ENCODE measurements at places on chromosomes 2 and 18.

GRCh38 chr2:118122594-118123281 lies 34.5 kb downstream of the INSIG2 start:
- DNase-seq, result peak; percentile 66

- no peak for DNase-seq
Observed at GRCh38 chr2:42906111-42906556, 113.8 kb upstream of the HAAO start.

DNA sequence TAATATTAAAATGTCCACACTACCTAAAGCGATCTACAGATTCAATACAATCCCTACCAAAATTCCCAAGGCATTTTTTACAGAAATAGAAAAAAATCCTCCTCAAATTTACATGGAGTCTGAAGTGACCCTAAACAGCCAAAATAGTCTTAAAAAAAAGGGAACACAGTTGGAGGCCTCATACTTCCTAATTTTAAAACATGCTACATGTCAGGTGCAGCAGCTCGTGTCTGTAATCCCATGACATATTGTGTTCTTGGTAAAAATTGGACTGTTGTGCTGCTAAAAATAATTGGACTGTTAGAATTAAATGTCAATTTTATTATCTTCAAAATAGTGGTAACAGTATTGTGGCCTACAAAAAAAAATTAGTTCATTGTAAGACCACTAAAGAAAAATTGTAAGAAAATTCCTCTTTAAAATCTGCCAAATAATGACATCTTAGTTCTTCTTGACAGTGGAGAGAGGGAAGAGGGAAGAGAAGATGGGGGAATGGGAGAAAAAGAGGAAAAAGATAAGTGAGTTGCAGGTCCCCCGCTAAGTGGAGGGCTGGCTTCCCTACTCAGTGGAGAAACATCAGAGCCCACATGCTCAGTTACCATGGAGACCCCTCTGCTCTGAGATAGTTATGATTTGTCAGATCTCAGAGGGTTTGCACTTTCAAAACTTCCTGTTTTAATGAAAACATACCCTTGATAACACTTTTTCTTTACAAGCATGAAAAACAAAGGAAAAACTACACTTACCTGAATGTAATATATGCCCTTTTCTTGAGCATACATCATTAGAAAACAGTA lies 46.5 kb downstream of the UNC50 start:
- no peak for DNase-seq

DNA sequence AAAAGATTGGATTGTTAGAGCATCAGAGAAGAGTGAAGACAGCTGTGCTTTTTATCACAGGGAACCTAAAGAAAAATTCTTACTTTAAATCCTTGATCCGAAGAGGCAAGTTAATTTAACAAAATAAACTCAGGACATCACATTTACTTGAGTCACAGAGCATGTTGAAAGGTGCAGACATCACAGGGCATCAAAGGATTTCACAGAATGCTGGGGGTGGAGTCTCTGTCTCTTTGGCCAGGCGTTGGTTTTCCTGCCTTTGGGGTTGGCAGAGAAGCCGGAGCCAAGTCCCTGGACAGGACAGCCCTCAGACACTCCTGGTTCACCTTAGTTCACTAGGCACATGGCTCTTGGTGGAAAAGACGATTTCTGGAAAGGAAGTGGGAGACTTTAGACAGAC lies 56.3 kb downstream of the SH3RF3 start:
- no peak for DNase-seq

DNA sequence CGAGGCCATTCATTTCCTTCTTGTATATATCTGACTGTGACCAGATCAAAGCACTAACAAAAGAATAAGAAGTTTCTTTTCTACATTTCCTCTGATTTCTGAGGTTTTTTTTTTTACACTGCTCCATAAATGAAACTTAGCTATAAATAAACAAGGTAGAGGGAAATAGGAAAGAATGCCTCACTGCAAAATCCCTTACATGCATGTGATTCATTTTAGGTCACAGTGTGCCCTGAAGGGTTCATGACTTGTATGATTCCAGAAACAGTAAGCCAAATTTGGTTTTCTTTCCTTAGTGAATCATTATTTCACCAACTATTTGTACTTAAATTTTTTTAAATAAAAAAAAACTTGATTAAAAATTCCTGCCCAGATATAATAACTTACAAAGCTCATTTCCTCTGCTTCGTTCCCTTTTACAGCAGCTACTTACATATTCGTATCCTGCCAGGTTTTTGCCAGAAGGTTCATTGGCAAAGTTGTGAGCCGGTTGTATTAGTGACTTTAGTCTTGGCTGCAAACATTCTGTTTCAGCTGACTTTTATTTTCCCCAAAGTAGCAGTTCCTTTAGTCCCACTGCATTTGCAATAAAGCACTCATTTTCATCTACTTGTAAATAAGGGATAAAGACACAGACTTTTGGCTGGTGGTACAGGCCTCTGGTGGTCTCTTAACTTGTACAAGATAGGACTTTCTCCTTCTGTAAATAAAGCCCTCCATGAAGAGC lies 58.6 kb downstream of the LRP2 start:
- no peak for DNase-seq

DNA sequence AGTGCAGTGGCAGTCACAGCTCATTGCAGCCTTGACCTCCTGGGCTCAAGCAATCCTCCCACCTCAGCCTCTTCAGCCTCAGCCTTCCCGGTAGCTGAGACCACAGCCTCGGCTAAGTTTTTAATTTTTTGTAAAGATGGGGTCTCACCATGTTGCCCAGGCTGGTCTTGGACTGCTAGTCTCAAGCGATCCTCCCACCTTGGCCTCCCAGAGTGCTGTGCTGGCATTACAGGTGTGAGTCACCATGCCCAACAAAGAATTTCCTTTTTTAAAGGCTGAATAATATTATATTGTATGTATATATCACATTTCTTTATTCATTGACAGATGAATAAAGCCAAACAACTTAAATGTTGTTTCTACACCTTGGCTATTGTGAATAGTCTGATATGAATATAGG lies 42.5 kb downstream of the MOB4 start:
- DNase-seq, result no peak

DNA sequence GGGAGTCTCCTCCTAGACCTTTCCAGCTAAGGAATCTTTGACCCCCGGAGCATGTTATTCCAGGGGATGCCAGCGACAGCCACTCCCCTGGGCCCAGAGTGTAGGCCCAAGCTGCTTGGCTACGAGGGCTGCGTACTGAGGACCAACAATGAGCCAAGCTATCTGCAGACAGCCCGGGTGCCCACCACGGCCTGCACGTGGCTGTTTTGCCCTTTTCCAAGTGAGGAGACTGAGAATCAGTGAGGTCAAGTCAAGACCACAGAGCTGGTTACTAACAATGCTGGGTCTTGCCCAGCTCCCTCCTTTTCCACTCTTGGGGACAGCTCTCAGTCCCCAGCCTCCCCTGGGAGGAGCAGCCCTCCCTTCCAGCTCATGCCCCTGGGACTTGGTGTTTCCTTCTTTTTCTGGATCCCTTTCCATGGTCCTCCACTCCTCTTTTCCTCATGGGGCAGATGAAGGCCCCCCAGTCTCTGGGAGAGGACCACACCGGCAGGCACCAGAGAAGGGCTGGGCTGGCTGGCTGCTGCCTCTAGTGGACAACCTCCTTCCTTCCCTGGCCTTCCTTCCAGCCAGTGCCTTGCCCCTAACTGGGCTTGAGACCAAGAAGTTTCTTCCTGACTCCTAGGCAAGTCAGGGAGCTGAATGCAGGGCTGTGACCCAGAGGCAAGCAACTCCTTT lies 550 bp upstream of the MALL start:
- DNase-seq, result no peak

- no peak for DNase-seq
Observed at GRCh38 chr2:214774108-214774507, 35.4 kb downstream of the BARD1 start.

- no peak for DNase-seq
Observed at GRCh38 chr18:3305354-3305762, 43.4 kb downstream of the MYL12B start.

DNA sequence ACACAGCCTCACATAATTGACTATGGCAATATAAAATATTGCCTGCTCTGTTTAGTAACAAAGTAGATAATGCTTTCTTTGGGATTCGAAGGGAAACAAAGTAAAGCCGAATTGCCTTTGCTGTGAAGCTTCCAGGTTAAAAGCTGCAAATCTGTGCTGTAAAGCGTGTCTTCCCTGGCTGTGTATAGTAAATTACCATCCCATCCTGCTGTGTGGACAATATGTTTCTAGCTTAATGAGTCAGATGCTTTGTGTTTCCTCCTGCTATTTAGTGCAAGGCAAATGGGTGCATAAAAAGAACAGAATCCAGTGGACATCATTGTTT lies 265.1 kb downstream of the SOCS6 start:
- DNase-seq, result no peak

GRCh38 chr2:9347411-9347881 lies 75.9 kb downstream of the ITGB1BP1 start:
- DNase-seq, result no peak

DNA sequence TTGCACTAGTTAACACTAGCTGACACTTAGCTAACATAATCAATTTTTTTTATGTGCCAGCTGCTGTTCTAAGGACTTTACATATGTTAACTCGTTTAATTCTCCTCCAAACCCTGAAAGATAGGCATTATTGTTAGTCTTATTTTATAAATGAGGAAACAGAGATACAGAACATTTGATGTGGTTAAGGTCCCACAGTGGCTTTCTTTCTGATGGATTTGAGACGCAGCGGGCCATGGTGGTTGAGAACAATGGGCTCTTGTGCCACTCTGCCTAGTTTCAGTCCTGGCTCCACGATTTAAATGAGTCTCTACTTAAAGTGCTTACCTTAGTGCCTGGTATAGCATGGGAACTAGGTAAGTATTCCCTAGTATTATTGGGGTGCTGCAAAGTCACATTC lies 201.9 kb upstream of the SPRED2 start:
- DNase-seq, result no peak

DNA sequence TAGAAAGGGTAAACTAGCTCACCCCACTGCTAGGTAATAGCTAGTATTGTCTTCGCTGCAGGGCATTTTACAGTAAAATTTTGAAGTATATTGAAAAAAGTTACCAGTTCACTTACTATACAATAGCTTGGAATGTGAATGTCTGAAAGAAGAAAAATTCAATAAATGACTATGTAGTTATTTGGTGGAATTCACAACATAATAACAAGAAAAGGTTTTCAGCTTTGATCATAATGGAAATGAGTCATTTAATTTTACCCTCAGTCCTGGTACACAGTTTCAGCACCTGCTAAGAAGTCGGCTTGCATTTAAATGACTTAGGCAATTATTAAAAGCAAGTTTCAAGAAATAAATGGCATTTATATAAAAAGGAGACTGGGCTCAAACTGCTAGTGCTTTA lies 90.4 kb downstream of the NUP35 start:
- DNase-seq, result peak; percentile 1

Measured in GM19239 (cell line).